ENCODE measurements at places on chromosomes 3 and 15.

DNA sequence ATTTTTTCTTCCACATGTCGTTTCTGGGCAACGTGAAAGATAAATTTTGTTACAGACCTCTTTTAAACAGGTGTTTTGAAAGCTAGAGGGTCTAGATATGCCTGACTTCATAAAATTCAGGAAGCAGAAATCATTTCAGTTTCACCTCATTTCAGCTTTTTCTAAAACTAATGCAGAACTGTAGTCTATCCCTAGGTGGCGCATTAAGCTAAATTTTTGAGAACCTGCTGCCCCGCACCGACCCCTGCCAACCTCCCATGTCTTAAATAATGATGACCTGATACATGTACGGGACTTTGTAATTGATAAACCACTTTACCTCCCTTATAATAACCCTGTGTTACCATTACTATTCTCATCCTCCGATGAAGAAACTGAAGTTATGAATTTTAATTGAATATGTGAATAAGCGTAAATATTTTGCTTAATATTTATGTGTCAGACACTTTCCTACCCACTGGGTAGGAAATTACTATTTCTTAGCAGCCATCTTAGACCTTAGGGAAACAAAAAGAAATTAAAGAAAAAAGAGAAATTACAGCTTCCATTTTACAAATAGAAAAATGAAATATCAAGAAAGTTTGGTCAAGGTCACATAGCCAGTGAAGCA, 78.7 kb upstream of the GCNT3 start:
- DNase-seq = no peak

DNA sequence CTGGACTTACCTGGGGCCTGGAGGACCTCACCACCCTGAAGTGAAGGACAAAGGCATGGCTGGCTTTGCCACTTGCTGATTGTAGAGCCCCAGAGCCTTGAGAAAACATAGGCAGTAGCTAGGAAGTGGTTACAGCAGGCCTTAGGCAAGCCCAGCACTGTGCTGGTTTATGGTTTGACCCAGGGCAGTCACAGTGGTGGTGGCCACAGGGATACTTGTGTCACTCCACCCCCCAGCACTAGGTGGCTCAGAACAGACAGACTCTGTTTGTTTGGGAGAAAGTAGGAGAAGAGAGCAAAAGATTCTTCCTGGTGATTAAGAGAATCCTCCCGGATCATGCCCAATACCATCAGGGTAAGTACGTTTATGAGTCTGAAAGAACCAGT, 13.2 kb upstream of the COL8A1 start:
- no peak for DNase-seq

- no peak for DNase-seq
Observed at GRCh38 chr3:185397676-185398075, 34.7 kb downstream of the MAP3K13 start.

- DNase-seq = no peak
Observed at GRCh38 chr3:153595186-153595815, 433.3 kb downstream of the RAP2B start.

DNA sequence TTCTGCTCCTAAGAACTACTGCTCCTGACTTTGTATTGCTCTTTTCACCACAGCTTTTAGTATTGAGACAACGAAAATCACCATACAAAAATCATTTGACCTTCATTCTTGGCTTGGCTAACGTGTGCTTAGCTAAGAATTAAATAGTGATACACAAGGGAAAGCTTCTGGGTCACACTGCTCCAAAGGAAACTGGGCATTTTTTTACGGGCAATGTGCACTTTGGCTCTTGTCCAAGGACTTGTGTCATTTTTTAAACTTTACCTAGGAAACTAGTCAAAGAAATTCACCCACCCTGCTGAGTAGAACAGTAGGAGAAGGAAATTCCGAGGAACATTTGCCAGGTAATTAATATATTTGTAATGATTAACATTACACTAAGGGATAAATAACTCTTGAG, 19.8 kb downstream of the WDR72 start:
- no peak for DNase-seq

DNA sequence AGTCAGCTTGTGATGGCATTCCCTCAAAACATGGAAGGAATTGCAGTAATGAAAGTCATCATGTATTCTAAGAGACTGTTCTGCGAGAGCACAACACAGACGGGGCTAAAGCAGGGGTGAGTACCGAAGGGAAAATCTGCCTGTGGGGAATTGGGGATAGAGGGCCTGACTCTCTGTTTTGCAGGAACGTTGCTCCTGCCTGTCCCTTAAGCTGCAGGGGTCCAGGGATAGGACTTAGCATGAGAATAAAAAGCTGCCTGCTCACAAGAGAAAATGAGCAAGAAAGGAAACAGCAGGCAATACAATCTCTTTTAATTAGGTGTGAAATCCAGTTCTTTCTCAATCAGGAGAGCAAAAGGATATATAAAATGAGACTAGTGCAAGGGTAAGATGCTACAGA, 62.2 kb downstream of the TIGIT start:
- no peak for DNase-seq

GRCh38 chr15:28107111-28107903, 8.2 kb upstream of the OCA2 start:
- DNase-seq = peak; percentile 18

DNA sequence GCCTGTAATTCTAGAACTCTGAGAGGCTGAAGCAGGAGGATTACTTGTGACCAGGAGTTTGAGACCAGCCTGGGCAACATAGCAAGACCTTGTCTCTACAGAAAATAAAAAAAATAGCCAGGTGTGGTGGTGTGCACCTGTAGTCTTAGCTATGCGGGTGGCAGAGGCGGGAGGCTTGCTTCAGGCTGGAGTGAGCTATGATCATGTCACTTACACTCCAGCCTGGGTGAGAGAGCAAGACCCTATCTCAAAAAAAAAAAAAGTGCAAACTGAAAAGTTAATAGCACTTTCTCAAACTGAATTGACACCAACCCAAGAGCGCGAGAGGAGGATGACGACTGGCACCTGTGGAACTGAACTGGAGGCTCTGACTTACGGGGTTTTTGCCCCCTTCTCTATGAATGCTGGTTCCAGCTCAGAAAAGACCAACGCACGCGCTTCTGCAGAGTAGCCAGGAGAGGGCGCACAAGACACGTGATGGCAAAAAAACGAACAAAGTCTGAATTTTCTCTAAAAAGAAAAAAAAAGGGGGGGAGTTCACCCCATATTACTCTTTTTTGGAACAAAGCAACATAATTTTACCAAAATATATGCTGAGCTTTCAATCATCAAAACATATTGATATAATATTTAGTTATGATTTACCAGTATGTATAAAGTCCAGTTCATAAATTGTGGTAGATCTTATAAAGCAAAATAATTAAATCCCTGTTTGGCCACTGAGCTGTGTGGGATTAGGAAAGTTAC, 23.7 kb downstream of the CFAP92 start:
- DNase-seq = peak; percentile 59

DNA sequence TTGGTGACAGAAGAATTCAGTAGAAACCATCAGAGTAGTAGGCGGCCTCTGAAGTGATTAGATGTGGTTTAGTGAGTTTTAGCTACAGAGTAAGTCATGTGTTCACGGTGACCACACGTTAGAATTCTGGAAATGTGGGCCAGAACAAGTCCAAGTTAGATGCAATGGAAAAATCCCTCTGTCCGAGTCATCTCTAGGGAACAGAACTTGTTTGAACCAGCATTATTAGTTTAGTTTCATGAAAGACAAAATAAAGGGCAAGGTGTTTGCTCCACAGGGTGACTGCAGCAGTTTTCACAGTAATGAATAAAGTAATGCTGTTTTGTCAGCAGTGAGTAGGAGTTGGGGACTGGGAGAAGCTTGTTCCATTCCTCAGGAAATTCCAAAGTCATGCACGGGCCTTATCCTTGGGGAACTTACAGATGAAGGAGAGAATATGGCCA, 100.2 kb downstream of the CGNL1 start:
- no peak for DNase-seq

DNA sequence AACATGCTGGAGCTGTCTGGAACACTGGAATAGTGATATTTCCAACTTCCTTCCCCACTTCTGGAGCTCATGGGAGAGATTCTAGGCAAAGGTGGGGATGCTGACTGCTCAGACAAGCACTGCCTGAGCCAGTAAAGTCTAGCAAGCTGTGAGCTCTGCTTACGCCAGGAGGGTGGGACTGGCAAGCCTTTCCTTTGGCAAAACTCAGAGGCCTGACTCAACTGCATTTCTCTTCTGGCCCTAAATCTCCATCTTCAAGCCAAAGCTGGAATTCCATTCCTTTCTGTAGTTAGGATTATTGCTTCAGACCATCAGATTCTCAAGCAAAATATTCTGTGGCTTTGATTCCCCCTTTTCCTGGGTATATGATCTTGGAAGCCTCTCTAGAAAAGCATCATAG, 20.3 kb upstream of the EPB42 start:
- DNase-seq = no peak

GRCh38 chr3:84141571-84141970, 817.2 kb upstream of the CADM2 start:
- no peak for DNase-seq

- DNase-seq = no peak
Observed at GRCh38 chr3:126124896-126125295, 41.0 kb upstream of the SLC41A3 start.

DNA sequence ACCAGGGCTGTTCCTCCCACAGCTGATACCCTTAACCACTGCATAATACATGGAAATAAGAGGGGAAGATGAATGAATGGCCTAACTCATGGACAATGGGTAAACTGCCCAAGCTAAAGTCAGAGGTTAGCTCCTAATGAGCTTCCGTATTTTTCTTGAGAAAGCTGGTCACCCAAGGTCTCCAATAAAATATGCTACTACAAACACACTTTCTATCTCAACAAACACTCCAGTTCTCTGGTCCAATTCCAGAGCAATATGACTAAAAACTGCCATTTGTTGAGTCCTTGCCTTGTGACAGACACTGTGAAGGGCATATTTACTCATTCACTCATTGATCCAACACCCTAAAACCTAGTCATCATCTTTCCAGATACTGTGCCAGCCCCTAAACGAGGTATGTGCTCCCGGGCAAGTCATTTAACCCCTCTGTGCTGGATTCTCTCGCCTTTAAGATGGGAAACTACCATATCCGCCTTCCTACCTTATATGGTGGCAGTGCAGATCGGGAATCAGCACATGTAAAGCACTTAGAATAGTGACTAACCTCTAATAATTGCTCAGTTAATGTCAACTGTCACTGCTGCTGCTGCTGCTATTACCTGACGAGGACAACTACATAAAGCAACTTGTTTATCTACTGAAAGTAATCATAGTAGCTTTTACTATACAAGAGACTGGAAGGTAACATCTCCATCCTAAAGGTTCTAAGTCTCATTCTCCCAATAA, 89.1 kb downstream of the XXYLT1 start:
- no peak for DNase-seq

DNA sequence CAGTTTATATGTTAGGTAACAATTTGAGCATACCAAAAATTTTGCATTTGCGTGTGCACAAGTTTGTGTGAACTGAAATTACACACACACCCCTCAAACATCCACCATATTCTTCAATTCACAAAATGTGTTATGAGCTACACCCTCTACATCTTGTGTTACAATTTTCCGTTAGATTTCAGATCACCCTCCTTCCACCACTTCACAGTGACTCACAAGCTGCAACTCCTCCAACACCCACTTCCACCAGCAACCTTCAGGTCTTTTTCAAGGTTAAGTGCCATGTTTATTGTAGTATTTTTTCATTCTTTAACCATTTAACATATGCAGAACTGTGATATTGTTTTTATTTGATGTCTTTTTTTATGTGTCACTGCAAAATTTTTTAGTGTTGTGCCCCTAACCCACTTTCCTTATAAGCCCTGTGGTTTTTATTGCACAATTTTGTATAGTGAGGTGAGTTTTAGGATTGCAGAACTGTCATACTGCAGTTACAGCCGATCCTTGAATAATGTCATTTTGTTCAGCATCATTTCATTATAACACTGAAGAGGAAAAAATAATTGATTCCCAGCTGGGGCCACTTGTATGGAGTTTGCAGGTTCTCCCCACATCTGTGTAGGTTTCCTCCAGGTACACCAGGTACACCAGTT, 148.9 kb downstream of the PLCL2 start:
- no peak for DNase-seq

DNA sequence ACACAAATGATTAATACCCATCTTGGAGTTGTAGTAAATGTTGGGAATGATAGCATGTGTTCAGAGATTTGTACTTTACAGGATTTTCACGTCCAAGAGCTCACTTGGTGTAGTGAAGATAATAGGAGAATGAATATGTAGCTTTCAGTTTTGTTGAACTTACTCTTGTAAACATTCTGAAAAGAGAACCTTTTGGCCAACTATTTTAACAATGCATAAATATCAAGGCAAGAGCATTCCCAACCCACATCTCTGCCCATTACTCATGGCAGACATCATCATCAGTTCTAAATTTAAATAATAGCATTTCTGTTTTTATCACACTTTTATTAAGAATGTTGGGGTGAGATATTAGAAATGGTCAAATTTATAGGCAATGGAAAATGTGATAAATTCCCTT, 465.2 kb upstream of the TPRG1 start:
- no peak for DNase-seq

- no peak for DNase-seq
Observed at GRCh38 chr15:100895721-100896120, 16.1 kb downstream of the ALDH1A3 start.

DNA sequence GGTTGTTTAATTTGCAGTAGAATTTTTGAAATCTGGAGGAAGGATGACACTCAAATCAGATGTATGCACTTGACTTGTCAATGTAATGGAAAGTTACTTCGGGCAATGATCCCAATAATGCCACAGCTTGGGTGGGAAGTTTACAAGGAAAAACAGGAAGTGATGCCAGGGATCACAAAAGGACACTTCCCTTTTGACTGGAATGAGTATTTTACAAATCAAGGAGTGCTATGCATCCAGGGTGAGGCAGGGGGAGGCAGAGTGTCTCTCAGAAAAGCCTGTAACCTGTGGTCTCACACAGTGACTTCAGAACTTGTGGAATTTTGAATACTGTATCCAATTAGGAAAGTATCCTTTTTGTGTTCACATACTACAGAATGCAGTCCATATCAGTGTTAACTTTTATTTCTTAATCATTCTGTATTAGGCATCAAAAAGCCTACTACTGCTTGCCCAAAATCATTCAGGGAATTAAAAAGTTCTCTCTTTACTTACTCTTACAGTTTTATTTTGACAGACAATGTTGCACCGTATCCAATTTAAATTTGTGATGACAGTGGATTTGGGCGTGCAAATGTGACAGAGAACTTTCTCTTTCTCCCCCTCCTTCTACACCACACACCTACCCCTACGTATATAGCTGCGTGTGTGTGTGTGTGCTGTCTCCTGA, 445.1 kb downstream of the MECOM start:
- DNase-seq = no peak

DNA sequence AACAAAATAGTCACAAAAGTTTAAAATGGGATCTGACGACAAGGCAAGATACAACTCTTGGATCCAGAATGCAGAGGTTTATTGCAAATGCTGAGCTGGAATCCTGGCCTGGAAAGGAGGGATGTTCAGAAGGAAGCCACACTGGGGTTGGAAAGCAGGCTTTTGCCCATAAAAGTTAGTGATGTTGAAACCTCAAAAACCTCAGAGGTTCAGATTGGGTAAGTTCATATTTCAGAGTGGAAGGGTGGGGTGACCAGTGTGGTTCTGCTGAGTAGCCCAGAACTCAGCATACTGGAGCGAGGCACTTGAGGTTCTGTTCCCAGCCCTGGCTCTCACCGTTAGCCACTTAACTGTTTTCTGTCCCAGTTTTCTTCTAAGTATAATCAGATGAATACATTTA, 114.0 kb upstream of the OSTN start:
- DNase-seq = no peak

GRCh38 chr3:64140651-64141050, 84.6 kb downstream of the PRICKLE2 start:
- no peak for DNase-seq

GRCh38 chr3:4852780-4853748, 126.2 kb upstream of the BHLHE40 start:
- no peak for DNase-seq

GRCh38 chr3:78799681-78800080, 968.1 kb downstream of the ROBO1 start:
- no peak for DNase-seq

Measured in stimulated activated CD4-positive, alpha-beta T cell treated with anti-CD3 and anti-CD28 coated beads, Interleukin-12 subunit alpha, Interleukin-12 subunit beta, amount 100 ng/mL, for 4 hours (primary cell).